ENCODE measurements at places on chromosomes 13 and 19.

- no peak for DNase-seq
Measured at GRCh38 chr13:108313382-108313781, 43.9 kb downstream of the TNFSF13B start.

- DNase-seq = no peak
Measured at GRCh38 chr13:112705286-112705685, 15.4 kb downstream of the ATP11A start.

DNA sequence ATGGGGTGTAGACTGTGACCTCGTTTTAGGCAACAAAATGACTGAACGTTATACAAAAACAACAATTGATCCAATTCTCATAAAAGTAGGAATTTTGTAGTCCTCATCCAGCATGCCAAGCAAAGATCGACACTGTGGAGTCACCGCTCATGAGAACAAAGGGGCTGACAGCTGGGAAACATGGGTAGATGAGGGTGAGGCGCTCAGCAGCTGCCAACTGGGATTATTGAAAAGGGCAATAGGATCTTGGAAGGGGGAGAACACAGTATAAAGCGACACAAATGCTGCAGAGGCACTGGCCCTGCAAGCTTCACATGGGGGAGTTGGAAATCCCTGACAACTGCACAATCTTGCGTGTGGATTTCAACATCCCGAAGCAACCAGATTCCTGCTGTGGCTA, 5.4 kb upstream of the ZNF765 start:
- no peak for DNase-seq

DNA sequence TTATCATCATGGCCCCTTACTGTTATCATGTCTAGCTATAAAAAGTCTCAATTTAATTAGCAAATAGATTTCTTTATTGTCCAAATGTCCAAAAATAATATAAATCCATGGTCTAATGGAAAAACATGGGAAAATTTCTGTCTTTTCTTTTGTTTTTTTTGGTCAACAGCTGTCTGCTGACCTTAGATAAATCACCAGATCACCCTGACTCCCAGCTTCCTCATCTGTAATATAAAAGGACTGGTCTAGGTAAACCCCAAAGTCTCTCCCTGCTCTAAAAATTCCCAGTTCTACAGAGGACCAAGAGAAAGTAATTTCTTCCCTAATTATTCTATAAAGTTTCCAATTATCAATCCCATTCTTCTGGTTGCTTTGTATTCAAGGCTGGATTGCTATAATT, 30.7 kb upstream of the RCBTB2 start:
- no peak for DNase-seq

DNA sequence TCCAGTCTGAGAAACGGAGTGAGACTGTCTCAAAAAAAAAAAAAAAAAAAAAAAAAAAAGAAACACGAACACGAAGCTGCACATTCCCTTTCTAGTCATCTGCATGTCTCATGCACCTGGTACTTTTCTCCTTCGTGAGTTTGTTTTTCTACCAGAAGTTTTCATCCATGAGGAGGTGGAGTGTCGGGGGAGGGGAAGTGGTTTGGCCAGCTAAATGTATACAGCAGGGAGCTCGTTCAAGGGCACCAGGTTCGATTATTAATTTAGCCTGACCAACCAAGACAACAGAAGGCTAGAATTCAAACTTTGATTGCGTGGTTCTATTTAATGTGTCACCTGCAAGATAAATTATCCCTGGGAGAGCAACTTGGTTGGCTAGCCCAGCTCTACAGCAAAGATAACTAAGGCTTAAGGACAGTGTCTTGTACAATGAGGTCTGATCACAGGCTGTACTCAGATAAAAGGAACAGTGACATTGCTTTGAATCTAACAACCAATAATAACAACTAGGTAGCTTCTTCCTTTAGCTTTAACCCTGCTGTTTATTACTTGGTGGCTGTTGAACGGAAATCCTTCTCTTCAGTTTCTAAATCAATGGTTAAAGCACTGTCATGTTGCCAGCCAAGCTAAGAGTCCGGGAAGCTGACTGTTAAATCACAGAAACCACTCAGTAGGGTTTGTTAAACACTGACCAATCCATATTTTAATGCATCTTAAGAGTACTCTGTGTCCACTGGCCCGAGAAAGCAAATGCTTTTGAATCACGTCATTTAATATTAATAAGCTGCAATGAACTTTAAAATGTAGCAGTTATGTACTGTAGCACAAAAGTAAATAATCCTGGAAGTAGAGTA, 98.4 kb upstream of the STARD13 start:
- no peak for DNase-seq

DNA sequence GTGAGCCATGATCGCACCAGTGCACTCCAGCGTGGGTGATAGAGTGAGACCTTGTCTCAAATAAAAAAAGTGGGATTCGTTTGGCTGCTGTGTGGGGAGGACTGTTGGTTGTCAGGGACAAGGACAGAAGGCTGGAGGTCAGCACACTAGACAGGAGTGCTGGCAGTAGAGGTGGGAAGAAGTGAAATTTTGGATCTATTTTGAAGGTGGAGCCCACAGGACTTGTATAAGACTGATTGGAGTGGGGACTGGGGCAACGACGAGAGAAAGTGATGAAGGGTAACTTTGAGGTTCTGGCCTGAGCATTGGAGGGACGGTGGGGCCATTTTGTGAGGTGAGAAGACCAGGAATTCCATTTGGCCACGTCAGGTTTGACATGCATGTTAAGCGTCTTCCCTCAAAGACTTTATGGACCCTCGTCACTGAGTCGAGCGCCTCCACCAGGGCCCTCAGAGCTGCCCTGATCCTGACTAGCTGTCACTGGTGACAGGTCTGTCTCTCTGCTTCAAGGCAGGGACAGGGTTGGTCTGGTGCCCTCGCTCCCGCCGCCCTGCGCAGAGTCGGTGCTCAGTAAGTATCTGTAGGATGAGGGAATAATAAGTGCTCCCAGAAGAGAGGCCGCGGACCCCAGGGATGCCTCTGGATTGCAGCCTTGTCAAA, 673 bp downstream of the CTU1 start:
- DNase-seq = no peak

DNA sequence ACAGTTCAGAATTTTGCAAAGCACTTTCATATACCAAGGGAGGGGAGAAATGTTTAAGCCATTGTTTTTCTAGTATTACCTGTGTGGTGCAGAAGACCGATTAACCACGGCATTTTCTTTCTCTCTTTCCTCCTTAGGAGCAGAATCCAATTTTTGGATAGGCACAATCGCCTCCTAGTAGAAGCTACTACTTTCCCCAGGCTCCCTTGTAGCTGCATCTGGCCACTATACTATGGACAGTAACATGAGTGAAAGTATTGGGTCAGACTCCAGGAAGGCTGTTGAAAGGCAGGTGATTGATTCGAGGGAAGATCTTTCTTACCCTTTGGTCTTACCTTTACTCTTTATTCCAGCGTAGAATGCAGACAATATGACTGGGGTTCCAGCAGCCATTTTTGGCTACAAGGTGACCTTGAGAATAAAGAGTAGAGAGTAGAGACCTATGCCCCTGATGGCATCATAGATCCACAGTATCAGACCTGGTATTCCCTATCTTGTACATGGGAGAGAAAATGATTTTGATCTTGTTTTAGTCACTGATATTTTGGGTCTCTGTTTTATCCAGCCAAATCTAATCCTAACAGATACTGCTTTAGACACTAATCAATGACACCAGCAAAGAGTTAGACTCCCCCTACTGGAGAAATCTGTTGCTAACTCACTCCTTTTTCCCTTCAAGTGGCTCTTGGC, 77.0 kb downstream of the LRRC63 start:
- peak; percentile 10 for DNase-seq

DNA sequence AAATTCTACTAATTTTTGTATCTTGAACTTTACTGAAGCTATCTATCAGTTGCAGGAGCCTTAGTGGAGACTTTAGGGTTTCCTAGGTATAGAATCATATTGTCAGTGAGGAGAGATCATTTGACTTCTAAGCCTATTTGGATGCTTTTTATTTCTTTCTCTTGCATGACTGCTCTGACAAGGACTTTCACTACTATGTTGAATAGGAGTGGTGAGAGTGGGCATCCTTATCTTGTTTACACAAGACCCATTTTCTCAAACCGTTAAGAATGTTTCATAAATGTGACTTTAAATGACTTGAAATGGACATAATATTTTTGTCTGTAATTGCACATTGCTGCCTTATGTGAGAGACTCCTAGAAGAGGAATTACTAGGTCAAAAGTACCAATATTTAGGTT, 17.9 kb upstream of the CSNK1A1L start:
- no peak for DNase-seq

GRCh38 chr13:92179223-92179622, 780.8 kb downstream of the GPC5 start:
- no peak for DNase-seq

DNA sequence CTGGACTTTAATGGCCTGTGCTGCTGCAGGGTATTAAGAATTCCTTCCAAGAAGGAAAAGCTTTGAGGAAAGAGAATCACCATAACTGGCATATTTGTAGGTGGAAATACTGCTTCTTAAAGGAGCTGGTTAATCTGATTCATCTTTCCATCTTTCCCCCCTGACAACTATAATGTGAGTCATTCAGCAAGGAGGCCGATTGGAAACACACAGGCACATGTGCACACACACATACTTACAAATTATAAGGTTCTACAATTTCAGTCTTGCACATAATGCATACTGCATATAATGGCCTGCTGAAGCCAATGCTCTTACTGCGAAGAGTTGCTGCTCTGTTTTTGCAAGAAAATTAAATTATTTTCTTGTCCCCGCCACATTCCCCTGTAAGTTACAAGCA, 78.8 kb upstream of the TPP2 start:
- no peak for DNase-seq

DNA sequence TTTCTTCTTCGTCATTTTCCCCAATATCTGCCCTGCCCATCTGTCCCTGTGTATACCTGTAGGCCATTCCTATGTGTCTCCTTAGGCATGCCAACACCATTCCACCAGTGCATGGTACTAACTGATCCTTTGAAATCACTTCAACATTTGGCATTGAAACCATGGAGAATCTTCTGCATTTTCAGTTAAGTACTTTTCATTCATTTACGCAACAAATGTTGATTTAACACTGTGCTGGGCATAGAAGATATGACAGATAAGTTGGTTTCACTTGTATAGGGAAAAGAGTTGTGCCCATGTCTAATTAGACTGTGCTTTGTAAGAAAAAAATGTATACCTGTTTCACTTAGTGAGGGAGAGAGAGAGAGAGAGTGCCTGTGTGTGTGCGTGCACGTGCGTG, 77.9 kb upstream of the FLT1 start:
- no peak for DNase-seq

DNA sequence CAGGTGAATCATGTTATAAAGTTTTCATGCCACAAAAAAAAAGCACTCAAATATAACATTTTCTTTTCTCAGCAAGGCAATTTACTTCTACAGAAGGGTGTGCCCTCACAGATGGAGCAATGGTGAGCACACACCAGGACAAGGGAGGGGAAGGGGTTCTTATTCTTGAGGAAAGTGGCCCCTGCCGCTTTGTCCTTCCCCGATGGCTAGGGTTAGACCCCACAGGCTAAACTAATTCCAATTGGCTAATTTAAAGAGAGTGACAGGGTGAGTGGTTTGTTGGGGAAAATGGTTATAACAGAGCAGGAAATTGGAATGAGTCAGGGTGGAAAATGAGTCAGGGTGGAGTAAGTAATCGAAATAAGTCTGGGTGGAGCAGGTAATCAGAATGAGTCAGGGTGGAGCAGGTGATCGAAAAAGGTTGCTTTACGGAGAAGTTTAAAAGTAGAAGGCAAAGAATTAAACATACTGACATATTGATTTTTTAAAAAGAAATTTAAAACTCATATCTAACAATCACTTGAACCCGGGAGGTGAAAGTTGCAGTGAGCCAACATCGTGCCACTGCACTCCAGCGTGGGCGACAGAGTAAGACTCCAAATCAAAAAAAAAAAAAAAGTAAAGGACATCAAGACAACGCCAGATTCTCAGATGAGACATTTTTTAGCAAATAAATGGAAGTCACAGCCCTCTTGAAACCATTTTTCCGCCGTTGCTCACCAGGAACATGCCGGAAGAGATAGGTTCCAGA, 813 bp downstream of the ZNF562 start:
- no peak for DNase-seq

All from HTR-8/SVneo (cell line).